ENCODE measurements at places on chromosomes 5 and 9.

DNA sequence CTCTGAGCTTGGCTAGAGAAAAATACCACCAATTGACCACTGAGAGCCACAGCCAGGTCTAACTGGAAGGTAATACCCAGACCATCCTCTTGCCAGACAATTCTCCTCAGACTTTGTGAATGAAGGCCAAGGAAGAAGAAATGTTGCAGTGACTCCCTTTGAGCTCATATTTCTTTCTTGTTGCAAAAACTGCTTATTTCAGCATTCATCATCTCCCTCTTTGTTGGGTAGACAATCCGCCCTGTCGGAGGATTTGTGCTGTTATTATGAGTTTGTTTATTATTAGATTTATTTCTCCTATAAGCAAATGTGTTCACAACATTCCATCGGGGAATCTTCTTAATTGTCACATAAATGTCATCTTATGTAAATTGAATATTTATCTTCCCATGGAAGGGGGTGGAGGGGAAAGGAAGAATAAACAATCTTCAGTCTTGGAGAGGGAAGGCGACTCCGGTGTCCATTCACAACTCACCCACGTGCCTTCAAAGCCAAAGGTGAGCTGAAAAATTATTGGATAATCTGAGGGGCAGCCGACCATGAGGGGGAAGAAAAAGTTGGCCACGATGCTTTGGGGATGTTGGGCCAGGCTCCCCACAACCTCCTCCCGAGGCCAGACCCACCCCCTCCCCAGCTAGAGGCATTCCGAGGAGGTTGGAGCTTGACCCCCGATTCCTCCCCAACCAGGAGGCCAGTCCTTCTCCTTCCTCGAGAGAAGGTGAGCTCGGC, 1.8 kb upstream of the JADE2 start:
- no peak for DNase-seq

GRCh38 chr9:106916466-106917235, 53.7 kb downstream of the ZNF462 start:
- DNase-seq: no peak

DNA sequence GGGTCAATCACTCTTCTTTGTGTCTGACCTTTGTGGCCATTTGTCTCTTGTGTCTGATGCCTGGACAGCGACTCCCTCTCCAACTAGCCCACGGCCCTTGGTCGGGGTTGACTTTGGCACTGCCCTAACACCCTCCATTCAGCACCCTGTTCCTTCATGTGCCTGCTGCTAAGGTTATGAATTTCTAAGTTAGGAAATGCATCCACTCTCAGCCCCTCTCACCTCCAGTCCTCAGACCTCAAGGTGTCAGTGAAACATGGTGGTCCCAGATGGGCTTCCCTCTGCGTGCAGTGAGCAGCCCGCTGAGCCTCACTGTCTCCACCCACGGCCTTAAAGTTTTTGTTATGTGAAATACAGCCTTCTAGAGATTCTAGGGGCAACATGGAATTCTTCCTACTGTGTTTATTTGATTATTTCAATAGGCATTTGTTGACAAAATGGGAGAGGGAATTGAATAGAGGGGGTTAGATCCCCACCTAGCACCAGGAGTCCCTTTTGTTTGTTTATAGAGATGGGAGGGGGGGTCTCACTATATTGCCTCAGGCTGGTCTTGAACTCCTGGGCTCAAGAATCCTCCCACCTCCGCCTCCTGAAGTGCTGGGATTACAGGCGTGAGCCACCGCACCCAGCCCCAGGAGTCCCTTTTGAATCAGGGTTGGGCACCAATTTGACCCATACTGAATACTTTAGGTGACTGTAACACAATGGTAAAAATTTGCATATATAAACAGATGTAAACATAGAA, 1.6 kb upstream of the GLIPR2 start:
- DNase-seq: no peak

GRCh38 chr5:16049761-16050160, 129.8 kb downstream of the MARCHF11 start:
- DNase-seq: no peak

DNA sequence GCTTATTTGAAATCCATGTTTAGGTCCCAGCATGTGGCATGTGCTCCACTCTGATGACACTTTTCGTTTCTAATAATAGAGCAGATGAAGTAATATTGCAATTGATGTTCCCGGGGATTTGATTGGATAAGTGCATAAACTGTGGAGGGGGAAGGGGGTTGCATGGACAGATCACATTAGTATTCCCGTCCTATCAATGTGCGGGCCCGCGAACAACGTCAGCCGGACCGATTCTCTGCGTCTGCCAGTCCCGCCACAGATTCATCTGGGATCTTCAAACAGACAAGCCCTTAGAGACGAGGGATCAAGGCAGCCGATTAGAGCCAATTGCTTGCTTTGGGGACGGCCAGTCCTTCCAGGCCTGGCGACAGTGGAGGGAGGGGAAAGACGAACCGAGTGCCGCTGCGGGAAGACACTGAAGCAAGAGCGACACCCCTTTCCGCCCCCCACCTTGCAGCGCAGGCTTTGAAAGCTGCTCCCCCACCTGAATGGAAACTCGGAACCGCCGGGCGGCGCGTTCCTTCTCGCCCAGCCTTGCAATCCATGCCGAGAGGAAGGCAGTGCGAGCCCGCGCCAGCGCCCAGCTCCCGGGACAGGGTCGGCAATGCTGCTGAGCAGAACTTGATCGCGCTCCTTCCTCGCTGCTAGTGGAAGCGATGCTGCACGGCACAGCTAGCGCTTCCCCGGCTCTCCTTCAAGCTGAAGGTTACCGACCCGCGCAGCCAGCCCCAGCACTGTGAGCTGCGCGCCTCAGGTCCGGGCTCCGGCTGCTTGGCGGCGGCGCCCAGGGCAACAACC, at the start of gene RGS7BP:
RGS7BP (plus strand) TSS at position 247 of the 798 bp plus-strand sequence. CDS start 610 bp downstream, outside the sequence.
- DNase-seq: no peak

DNA sequence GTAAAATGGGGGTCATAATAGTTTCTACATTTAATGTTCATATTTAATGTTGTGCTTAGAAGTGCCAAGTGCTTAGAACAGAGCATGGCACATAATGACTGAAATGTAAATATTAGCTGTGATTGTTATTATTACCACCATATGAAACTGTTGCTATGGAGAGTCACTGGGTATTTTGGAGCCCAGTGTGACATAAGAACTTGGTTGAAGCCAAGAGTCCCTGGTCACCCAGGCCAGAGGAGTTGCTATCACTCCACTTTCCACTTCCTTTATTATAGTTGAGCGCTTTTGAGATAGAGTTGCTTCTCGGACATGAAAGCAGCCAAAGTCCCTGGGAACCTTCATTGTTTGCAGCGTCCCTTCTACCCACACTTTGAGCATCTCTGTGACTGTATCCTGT, 77.1 kb downstream of the MAP1B start:
- DNase-seq: no peak

- DNase-seq: no peak
Observed at GRCh38 chr5:81080809-81081460, 120.8 kb downstream of the RASGRF2 start.

- no peak for DNase-seq
Observed at GRCh38 chr5:34686762-34687268, 30.7 kb downstream of the RAI14 start.

- no peak for DNase-seq
Observed at GRCh38 chr5:74480201-74480600, 160.3 kb downstream of the ENC1 start.

DNA sequence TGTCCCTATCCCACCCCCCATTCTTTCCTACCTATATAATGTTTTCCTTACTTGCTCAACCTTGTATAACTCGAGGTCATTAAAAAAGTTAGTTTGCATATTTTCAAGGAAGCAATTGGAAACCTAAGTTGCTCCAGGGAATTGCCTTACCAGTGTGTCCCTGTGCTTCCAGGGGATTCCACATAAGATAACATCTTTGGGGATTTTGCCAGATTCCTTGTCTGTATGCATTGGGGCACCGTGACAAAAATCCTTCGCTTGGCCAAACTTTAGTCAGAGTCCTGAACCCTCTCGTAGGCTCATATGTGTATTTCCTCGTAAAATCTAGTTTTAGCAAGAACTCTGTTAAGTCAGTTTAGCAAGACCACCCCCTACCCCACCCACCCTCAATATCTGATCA, 14.7 kb upstream of the OSMR start:
- no peak for DNase-seq

DNA sequence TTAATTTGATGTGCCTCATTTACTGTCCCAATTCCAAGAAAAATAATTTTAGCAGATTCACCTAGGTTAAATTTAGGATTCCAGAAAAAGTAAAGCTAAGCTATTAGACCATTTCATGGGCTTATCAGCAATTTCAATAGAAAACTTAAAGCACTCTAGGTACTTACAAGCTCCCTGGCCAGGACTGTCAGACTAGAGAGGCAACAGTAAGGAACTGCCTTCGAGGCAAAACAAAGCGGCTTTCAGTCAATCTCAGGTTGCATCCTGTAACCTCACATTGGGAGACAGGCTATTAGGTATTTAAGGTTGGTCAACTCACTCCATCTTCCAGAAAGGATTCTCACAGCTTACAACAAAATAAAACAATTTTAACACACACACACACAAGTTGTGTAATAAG, 48.7 kb upstream of the FSD1L start:
- DNase-seq: no peak

GRCh38 chr5:137696481-137696880, 39.4 kb downstream of the KLHL3 start:
- no peak for DNase-seq

GRCh38 chr5:76225336-76225735, 142.2 kb downstream of the SV2C start:
- DNase-seq: no peak

DNA sequence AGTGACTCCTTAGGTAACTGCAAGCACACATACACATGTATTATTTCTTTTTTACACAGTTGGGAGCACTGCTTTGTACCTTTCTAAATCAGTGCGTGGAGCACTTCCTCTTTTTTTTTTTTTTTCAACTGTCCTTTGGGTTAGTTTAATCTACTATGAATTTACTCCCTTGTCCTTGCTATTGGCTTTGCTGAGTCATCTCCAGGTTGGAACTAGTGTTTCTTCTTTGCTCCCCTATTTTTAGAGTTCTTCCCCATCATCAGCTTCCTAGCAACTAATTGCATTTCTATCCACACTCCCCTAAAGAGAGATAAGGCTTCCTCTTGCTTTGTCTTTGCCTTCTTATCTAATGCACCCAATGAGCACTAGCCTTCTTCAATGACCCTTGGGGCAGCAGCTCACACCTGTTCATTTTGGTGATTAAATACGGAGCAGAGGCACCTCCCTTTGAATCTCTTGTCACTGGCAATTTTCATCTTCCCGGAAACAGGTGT, 24.3 kb downstream of the S100Z start:
- no peak for DNase-seq

DNA sequence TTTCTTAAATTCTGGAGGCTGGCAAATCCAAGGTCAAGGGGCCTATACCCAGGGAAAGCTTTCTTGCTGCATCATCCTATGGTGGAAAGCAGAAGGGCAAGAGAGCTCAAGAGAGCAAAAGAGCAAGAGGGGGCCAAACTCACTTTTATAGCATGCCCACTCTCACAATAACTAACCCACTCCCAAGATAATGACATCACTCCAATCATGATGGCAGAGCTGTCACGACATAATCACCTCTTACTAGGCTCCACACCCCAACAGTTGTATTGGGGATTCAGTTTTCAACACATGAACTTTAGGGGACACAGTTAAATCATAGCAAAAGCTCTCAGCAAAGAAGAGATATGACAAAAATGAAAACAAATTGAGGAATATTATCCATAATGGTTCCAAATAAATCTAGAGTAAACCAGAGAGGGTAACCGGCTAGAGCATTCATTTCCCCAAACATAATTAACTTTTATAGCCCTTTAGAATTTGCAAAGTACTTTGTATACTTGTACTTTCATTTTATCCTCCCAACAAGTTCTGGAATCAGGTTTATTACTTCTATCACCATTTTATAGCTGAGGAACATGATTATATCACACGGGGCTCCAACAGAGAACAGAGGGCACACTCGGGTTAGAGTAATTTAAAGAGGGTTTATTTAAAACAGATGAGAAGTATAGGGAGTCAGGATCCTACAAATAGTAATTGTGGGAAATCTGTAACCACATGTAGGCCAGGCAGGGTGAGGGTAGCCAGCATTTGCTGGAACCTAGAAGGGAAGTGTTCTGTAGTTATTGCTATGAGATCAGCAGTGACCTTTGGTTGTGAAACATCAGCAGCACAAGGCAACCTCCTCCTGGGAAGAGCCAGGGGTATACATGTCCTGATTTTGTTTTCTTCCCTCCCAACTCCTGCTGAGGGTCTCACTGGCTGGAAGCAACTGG, 7.2 kb upstream of the TARS1 start:
- DNase-seq: no peak

Data from stimulated activated CD8-positive, alpha-beta memory T cell treated with anti-CD3 and anti-CD28 coated beads, Interleukin-4, amount 100 ng/mL, for 1 hour (primary cell).